ENCODE measurements at places on chromosomes 1 and 21. TPM values are rescaled to one million over a fixed set of nuclear protein-coding genes. Genes with fewer than 3 reads are reported as not detected.
A peak's percentile ranks its signal among the peaks of the same experiment; 100 is the strongest.

- H3K4me1 ChIP-seq: no peaks in the 10 kb centered on the region
These were observed 19.4 kb downstream of the KCNC4 start for GRCh38 chr1:110229348-110230001.

- DNase-seq: no peak
- no peak overlapping the region for H3K27ac ChIP-seq
- H3K36me3 ChIP-seq: no peaks in the 10 kb centered on the region
- H3K4me3 ChIP-seq: peak overlapping the region; percentile 4
- no peaks in the 10 kb centered on the region for H3K27me3 ChIP-seq
- H3K4me1 ChIP-seq: no peaks in the 10 kb centered on the region
These were observed 8.1 kb upstream of the TSPAN1 start for GRCh38 chr1:46166521-46167462.

DNA sequence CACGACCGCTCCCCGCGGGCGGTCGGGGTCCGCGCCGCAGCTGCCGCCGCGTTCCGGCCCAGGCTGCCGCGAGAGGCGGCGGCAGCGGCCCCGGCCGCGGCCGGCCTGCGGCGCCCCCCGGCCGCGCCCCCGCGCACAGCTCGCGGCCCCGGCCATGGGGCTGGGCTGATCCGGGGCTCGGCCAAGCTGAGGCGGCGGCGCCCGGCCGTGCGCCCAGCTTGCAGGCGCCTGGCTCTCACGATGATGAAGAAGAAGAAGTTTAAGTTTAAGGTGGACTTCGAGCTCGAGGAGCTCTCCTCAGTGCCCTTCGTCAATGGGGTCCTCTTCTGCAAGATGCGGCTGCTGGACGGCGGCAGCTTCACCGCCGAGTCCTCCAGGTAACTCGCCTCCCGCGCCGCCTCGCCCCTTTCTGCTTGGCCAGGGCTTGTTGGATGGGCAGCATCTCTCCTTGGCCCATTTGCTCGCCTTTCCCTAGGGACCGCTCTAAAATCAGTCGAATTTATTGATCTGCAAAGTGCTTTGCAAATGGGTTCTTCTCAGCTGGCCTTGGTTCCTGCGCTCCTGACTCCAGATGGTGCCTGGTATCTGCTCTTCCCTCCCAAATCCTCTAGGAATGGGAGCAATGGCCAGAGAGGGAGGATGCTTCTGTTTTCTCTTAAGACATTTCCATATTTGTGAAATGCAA lies 431 bp downstream of the EEIG2 start:
- H3K36me3 ChIP-seq: no peaks in the 10 kb centered on the region
- H3K4me1 ChIP-seq: peaks cover 13% of the 10 kb centered on the region
- H3K4me3 ChIP-seq: peak overlapping the region; percentile 86
- no peaks in the 10 kb centered on the region for H3K27me3 ChIP-seq

DNA sequence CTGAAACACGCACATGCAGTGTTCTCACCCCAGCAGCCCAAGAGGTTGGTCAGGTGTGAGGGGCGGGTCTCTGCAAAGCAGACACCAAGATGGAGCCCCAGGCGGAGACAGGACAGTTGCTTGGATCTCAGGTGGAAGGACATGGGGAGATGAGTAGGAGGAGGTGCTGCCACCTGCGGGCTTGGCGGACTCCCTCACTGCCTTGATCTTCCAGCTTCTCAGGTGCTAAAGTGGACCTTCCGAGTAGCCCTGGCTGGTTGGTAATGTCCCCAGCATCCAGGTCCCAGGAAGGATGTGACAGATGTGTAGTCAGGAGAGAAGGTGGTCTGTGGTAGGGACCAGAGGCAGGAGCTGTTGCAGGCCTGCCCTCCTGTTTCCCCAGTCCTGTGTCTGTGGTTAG lies 114.1 kb downstream of the AJAP1 start:
- DNase-seq: no peak
- H3K27ac ChIP-seq: no peak overlapping the region
- no peaks in the 10 kb centered on the region for H3K27me3 ChIP-seq
- no peak overlapping the region for H3K4me3 ChIP-seq

DNA sequence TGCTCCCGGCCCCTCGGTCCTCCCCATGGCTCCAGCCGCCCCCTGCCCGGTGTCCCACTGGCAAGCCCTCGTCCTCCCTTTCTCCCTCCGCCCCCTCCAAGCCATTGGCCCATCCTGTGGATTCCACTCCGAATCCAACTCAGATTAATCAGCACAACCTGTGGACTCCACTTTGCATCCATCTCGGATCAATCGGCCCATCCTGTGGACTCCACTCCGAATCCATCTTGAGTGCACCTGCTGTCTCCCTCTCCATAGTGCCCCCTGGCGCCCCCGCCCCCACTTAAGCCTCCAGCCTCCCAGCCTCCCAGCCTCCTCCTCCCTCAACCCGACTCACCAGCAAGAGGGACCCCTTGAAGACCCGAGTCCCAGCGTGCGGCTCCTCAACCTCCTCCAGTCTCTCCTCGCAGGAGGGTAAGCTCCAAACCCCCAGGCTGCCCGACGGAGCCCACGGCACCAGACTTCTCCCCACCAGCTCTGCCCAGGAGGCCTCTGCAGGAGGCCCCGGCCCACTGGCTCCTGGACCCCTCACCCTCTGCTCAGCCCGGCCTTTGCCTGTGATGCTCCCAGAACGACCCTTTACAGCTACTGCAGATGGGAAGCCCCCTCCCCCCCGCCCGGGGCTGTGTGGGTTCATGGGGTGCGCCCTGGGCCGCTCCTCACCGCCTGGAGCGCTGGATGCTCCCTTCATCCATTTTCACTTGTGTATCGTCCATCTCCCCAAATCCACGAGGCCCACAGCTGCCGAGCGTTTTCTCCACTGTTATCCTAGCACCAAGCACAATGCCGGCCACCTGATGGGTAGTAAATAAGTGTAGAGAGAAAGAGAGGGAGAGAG lies 40.6 kb upstream of the TSPEAR start:
- DNase-seq: no peak
- no peaks in the 10 kb centered on the region for H3K27me3 ChIP-seq
- no peak overlapping the region for H3K27ac ChIP-seq
- H3K4me3 ChIP-seq: no peak overlapping the region

DNA sequence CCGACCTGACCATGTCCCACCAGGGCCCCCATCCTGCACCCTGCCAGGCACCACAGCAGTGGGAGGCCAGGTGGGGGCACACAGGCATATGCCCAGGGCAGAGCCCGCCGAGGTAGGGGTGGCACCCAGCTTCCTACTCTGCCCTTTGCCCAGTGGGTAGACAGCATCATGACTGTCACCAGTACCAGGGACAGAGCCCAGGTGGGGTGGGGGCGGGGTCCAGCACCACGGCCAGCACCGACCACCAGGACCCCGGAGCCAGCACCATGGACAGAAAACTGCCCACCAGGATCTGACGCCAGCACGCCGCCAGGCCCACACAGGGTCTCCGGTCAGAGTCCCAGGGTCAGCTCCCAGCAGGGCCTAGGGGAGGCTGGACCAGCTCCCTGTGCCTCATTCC lies 3.8 kb downstream of the TAS1R3 start:
- no peak for DNase-seq
- H3K27me3 ChIP-seq: no peaks in the 10 kb centered on the region
- H3K27ac ChIP-seq: no peak overlapping the region

DNA sequence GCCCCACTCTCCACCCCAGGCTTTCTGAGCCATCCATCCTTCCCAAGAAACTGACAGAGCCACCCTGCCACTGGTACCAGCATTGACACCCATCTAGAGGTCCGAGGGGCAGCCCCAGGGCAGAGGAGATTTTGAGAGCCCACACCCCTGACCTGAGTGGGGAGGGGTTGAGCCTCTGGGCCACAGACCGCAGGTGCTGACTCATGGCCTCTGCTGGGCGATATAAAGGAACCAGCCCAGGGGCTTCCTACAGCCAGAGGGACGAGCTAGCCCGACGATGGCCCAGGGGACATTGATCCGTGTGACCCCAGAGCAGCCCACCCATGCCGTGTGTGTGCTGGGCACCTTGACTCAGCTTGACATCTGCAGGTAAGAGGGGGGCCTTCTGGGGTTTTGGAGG lies at the start of gene PADI4:
PADI4 (plus strand) TSS at position 252 of the 400 bp plus-strand sequence; CDS start at position 278, 26 bp downstream.
- no peak within 1 kb of the TSS for H3K27ac ChIP-seq
- no peaks in the 10 kb centered on the region for H3K27me3 ChIP-seq
- no peaks in the 10 kb centered on the region for H3K36me3 ChIP-seq
- DNase-seq: no peak

DNA sequence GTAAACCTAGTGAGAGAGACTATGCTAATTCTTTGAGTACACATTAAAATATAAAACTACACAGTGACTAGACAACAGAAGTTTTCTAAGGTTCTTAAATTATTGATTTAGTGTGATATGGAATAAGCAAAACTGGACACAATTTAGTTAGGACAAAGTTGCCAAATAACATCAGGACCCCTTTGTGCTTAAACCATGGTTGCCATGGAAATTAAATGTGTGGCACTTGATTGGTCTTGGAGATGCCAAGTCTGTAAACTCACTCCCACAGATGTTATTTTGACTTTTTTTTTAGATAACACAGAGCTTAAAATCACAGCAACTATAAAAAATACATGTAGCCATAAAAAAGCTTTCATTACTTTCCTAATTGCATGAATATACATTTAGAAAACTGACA lies 234.6 kb downstream of the BRINP3 start:
- H3K27ac ChIP-seq: no peak overlapping the region
- no peak for DNase-seq
- no peaks in the 10 kb centered on the region for H3K27me3 ChIP-seq
- no peaks in the 10 kb centered on the region for H3K36me3 ChIP-seq

DNA sequence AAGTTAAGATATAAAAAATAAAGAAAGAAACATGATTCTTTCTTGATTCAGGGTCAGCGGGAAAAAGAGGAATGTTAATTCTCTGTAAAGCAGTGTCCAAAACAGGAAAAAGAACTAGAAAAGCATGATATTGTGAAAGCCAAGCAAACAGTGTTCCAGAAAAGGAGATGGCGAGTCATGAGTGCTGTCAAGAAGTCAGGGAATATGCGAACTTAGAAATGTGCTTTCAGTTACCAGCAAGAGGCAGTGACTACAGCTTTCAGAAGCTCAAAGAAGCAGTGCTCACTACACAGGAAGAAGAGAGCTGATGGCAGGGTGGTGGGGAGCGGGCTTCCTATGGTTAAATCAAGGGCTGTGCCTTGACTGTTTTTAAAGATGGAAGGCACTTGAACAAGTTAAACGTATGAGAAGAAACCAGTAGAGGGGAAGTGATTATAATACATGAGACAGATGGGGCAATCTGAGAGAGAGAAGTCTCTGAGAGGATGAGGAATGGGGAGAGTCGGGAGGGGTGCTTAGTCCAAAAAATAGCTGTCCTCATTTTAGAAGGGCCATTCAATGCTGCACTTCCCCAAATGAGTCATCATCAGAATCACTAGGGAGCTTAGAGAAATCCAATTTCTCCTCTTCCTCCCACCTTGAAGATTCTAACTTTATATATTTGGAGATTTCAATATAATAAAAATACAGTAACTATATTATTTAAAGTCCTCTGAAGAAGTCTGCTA lies 90.4 kb downstream of the KCNK1 start:
- peaks cover 37% of the 10 kb centered on the region for H3K4me1 ChIP-seq
- no peaks in the 10 kb centered on the region for H3K36me3 ChIP-seq
- no peak overlapping the region for H3K4me3 ChIP-seq
- no peak for DNase-seq
- H3K27ac ChIP-seq: peak overlapping the region; percentile 49

- H3K4me3 ChIP-seq: no peak overlapping the region
- peaks cover 3% of the 10 kb centered on the region for H3K4me1 ChIP-seq
- peak overlapping the region; percentile 79 for H3K27ac ChIP-seq
- H3K36me3 ChIP-seq: no peaks in the 10 kb centered on the region
These were observed 54.6 kb downstream of the GORAB start for GRCh38 chr1:170586321-170587252.

- no peak overlapping the region for H3K4me3 ChIP-seq
- peak overlapping the region; percentile 29 for H3K27ac ChIP-seq
- no peak for DNase-seq
- peaks cover 26% of the 10 kb centered on the region for H3K4me1 ChIP-seq
- H3K27me3 ChIP-seq: no peaks in the 10 kb centered on the region
These were observed 110.7 kb upstream of the ERRFI1 start for GRCh38 chr1:8136766-8137165.

DNA sequence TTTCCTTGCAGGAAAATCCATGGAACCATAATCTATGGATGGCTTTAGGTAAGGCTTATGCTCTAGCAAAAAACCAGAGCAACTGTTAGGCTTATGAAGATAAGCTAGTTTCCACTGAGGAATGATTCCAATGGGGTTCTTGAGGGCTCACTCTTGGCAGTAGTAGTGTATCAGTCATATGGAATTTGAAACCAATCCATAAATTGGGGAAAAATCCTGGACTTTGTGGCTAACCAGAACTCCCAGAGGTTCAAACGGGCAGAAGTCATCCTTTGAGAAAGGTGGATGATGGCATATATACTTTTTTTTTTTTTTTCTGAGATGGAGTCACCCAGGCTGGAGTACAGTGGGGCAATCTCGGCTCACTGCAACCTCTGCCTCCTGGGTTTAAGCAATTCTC lies 54.2 kb upstream of the ATF3 start:
- H3K4me3 ChIP-seq: no peak overlapping the region
- H3K36me3 ChIP-seq: no peaks in the 10 kb centered on the region
- peaks cover 3% of the 10 kb centered on the region for H3K4me1 ChIP-seq
- no peak overlapping the region for H3K27ac ChIP-seq
- no peaks in the 10 kb centered on the region for H3K27me3 ChIP-seq

DNA sequence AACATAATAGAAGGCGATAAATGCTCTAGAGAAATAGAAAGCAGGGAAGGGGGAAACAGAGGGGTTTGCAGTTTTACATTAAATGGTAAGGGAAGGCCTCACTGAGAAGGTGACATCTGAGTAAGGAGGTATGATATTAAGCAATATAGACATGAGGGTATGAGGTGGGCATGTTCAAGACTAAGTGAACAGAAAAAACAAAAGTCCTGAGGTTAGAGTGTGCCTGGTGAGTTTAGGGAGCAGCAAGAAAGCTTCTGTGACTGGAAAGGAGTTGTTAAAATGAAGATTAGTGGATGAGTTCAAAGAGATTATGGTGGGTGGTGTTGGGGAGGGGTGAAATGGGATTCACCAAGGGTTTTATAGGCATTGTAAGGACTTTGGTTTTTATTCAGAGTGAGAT lies 8.6 kb downstream of the RPRD2 start:
- no peak overlapping the region for H3K27ac ChIP-seq
- no peaks in the 10 kb centered on the region for H3K36me3 ChIP-seq
- no peak for DNase-seq
- H3K4me3 ChIP-seq: no peak overlapping the region
- H3K4me1 ChIP-seq: peaks cover 26% of the 10 kb centered on the region

GRCh38 chr21:29232530-29233255 lies 66.0 kb upstream of the BACH1 start:
- peak; percentile 32 for DNase-seq
- H3K4me1 ChIP-seq: peaks cover 6% of the 10 kb centered on the region
- H3K27me3 ChIP-seq: no peaks in the 10 kb centered on the region
- H3K4me3 ChIP-seq: no peak overlapping the region
- H3K27ac ChIP-seq: peak overlapping the region; percentile 47

The UMODL1 gene
- 0.47 TPM for total RNA-seq

The PM20D1 gene
- total RNA-seq: not detected

The MSH4 gene
- 0.37 TPM for total RNA-seq

The CELA2A gene
- 9.5 TPM for total RNA-seq

The PER3 gene
- 2.4 TPM for total RNA-seq

The PLEKHN1 gene
- total RNA-seq: 0.60 TPM

The BNIPL gene
- 3.8 TPM for total RNA-seq

The KCNE2 gene
- total RNA-seq: 4.9 TPM

The LIN28A gene
- 0.43 TPM for total RNA-seq

The BRDT gene
- not detected for total RNA-seq
